Keratinocyte (primary cell): ENCODE measurements at places on chromosomes 12 and 14.

DNA sequence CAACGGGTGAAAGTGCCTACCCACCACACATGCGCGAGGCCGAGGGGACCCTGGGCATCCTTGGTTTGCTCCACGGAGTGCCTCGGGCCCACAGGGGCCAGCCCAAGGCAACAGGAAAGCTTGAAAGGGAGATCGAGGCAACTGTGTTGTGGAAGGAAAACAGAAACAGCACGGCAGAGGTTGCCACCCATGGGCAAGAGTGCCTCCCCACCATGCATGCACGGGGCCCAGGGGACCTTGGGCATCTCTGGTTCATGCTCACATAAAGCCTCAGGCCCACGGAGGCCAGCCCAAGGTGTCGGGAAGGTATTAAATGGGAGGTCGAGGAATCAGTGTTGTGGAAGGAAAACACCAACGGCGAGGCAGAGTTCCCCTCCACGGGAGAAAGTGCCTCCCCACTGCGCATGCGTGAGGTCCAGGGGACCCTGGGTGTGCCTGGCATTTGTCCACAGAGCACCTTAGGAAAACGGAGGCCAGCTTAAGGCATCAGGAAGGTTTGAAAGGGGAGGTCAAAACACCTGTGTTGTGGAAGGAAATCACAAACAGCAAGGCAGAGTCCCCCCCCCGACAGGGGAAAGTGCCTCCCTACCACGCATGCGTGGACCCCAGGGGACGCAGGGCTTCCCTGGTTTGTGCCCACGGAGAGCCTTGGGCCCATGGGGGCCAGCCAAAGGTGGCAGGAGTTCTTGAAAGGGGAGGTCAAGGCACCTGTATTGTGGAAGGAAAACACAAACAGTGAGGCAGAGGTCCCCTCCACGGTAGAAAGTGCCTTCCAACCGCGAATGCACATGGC, 367.3 kb downstream of the ALG10 start:
- DNase-seq, result no peak

GRCh38 chr14:103943673-103944072, 1.3 kb upstream of the RD3L start:
- DNase-seq, result no peak

GRCh38 chr14:92888896-92889295, 34.1 kb upstream of the CHGA start:
- DNase-seq, result no peak

- no peak for DNase-seq
Measured at GRCh38 chr12:57759360-57759980, 4.6 kb downstream of the MARCHF9 start.

DNA sequence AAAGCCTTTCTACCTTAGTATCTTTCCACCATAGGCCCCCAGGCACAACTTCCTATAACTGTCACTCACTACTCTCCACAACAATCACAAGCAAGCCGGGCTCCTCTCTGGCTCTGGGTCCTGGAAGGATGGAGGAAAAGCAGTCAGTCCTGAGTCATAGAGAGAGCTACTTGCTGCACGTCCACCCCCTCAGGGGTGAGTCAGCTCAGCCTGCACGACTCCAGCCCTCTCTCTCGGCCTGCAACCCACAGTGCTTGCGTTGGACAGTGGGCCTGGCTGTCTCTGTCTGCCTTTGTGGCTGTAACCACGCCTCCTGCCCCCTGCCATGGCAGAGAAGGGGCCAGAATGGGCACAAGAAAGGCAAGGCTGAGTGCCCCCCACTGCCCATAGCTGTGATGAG, 154.1 kb upstream of the FKBP4 start:
- peak; percentile 64 for DNase-seq

- DNase-seq, result no peak
Measured at GRCh38 chr12:52084491-52085231, 5.2 kb downstream of the SMIM41 start.

- DNase-seq, result no peak
Measured at GRCh38 chr12:105348561-105348960, 18.1 kb downstream of the C12orf75 start.

GRCh38 chr12:4918950-4919660, 9.4 kb downstream of the KCNA1 start:
- no peak for DNase-seq

- no peak for DNase-seq
Measured at GRCh38 chr12:62922539-62922938, 12.4 kb downstream of the PPM1H start.

- no peak for DNase-seq
Measured at GRCh38 chr12:11576104-11576503, 73.4 kb upstream of the ETV6 start.

GRCh38 chr14:97946240-97946639, 1149.1 kb downstream of the VRK1 start:
- no peak for DNase-seq

GRCh38 chr14:50762931-50763300, 68.0 kb downstream of the NIN start:
- DNase-seq, result no peak

DNA sequence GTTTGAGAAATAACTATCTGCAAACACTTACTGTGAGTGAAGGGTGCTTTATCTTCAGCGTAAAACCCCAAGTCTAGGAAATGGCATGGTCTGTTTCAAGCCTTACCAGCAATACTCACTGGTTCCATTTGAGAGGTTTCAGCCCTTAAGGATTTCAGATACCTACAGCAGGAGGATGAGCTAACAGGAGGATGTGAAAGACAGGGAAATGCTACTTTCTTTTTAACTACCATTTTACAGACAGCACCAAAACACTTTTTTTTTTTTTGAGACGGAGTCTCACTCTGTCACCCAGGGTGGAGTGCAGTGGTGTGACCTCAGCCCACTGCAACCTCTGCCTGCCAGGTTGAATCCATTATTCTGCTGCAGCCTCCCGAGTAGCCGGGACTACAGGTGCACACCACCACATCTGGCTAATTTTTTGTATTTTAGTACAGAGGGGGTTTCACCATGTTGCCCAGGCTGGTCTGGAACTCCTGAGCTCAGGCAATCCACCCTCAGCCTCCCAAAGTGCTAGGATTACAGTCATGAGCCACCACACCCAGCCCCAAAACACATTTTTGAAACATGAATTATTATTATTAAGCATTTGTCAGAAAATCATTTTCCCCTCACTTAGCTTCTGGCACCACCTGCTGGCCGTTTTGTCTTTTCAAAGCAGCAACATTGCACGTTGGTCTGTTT, 4.6 kb downstream of the MTRFR start:
- peak; percentile 53 for DNase-seq

DNA sequence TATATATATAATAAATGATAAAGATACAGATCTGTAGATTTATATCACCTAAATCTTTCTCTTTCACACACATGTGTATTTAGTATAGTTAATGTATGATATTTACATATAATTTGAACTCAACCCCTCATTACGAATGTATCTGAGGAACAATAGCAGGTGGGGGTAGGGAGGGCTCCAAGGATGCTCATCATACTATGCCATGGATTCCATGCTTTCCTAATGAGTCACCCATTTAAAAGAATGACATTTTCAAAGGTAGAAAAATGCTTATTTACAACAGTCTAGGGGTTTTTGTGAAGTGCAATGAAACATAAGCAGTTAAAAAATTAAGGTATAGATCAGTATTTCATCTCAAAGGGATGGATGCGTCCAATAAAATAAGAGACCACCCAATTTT, 181.6 kb downstream of the SOX5 start:
- no peak for DNase-seq

DNA sequence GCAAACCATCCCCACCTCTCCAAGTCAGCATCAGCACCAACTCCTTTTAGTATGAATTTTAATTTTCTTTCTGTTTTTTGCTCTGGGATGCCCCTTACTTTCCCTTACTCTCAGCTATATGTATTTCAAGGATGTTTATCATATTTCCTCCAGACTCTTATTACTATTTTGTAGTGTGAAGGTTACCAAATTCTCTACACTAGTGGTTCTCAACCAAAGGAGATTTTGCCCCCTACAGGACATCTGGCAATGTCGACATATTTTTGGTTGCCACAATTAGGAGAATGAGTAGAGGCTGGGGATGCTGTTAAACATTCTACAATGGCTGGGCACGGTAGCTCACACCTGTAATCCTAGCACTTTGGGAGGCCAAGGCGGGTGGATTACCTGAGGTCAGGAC, 29.1 kb upstream of the SOS2 start:
- no peak for DNase-seq

GRCh38 chr14:33555710-33556350, 395.0 kb downstream of the EGLN3 start:
- DNase-seq, result no peak

GRCh38 chr14:83164016-83164415, 1630.4 kb upstream of the SEL1L start:
- DNase-seq, result no peak

GRCh38 chr12:119156401-119157044, 22.2 kb upstream of the HSPB8 start:
- DNase-seq, result no peak

DNA sequence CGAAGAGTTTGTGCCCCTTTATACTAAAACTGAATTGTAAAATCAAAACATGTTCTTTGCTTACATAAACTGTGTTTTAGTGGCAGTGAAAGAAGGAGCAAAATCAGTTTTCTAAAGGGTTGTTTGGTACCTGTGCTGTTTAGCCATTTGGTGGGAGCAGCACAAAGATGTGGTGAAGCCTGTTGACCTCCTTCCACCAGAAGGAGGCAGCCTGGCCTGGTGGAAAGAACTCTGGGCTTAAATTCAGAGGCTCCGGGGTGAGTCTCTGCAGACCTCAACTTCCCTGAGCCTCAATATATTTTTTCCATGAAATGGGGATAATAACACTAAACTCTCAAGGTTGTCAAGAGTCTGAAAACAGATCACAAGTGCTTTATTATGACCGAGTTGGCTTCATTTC, 502.5 kb downstream of the VRK1 start:
- DNase-seq, result no peak

GRCh38 chr12:49253033-49253623, 11.8 kb upstream of the TUBA1C start:
- DNase-seq, result no peak

DNA sequence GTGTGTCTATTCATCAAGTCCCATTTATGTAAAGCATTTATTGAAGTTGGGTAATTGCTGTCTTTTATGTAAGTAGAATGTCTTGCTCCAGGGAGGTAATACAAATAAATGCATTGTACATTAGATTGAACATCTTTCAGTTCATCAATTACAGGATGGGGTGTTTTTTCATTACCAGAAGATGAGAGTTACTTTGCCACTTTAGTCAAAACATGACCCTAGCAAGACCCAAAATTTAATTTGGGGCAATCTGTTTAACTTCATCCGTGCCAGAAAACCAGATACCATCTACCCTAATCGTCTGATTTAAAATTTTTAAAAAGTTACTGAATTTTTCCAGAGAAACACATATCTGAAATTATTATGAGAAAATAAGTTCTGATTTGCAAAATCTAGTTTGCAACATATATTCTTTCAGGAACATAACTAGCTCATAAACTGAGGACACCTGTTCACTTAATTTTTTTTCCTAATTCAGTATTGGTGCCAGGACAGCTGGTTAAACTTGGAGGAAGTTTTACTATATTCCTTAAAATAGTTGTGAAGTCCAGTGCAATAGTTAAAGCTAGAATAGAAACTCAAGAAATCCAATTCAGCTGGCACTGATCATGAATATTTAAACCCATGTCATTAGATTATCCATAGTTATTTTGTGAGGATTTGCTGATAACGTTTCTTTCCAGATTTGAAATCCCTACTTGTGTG, 114.5 kb downstream of the SRGAP1 start:
- DNase-seq, result no peak

GRCh38 chr12:3951380-3952135, 78.4 kb upstream of the PARP11 start:
- no peak for DNase-seq

- no peak for DNase-seq
Measured at GRCh38 chr14:54766276-54767138, 136.1 kb downstream of the GCH1 start.

DNA sequence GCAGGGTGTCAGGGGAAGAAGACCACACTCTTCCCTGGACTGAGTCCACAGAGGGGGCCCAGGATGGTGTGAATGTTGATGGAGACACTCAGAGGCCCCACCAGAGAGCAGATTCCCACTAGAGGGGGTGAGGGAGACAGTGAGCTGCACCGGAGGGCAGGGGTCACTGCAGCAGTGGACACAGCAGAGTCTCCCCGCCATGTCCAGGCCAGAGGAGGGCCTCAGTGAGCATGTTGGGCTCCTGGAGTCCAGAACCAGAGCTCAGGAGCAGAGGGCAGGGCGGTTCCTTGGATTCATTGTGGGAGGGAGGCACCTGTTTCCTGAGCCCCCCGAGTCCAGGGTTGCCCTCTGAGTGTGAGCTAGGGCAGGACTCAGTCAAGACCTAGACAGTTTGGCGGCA, 1.8 kb upstream of the KRT82 start:
- no peak for DNase-seq

GRCh38 chr12:70254225-70254624, 11.0 kb downstream of the CNOT2 start:
- no peak for DNase-seq

- DNase-seq, result no peak
Measured at GRCh38 chr12:89236748-89237383, 115.4 kb downstream of the DUSP6 start.

GRCh38 chr14:32813401-32813800, 125.3 kb upstream of the NPAS3 start:
- DNase-seq, result no peak

DNA sequence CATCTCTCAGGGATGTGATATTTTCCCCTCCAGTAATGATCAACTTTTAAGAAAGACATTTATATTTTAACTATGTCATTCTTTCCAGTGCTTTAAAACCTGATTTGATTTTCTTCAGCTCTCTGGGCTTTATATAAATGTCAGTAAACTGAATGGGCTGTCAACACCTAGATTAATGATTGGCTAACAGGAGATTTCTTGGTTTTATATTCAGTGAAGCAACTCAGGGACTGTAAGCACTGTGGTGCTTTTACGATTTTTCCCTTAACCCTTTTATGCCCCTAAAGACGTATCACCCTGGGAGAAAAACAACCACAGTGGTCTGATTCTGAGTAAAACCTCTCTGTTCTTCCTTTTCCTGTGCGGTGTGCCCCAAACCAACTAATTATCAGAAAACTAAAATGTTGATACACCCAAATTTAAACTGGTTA, 38.0 kb downstream of the PTGER2 start:
- no peak for DNase-seq

DNA sequence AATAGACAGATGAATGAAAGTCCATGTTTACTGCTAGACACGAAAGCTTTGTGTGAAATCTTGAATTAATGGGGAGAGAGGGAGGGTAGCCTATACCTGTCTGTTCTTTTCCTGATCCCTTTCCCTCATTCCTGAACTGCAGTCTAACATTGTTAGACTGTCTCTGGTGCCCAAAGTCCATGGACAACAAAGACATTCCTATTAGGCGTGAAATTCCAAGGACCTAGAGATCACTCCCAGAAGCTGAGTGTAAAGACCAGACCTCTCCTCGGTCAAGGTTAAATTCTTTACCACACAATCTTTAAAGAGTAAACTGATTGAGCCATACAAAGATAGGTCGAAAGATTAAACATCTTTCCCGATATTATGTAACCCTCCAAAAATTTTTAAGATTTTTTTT, 270.7 kb upstream of the GARIN2 start:
- DNase-seq, result no peak

GRCh38 chr12:27331291-27331926, 1.2 kb upstream of the BMAL2 start:
- DNase-seq, result peak; percentile 96
